ENCODE measurements at places on chromosomes 3 and 15.

GRCh38 chr3:60024400-60024799 is 974.6 kb upstream of the CFAP20DC start:
- DNase-seq, result no peak

GRCh38 chr3:100913870-100914648 is 79.2 kb downstream of the ABI3BP start:
- peak; percentile 19 for DNase-seq

- no peak for DNase-seq
These were observed 1.1 kb upstream of the C3orf38 start for GRCh38 chr3:88148651-88149050.

GRCh38 chr3:70607469-70607868 is 295.0 kb upstream of the MDFIC2 start:
- no peak for DNase-seq

DNA sequence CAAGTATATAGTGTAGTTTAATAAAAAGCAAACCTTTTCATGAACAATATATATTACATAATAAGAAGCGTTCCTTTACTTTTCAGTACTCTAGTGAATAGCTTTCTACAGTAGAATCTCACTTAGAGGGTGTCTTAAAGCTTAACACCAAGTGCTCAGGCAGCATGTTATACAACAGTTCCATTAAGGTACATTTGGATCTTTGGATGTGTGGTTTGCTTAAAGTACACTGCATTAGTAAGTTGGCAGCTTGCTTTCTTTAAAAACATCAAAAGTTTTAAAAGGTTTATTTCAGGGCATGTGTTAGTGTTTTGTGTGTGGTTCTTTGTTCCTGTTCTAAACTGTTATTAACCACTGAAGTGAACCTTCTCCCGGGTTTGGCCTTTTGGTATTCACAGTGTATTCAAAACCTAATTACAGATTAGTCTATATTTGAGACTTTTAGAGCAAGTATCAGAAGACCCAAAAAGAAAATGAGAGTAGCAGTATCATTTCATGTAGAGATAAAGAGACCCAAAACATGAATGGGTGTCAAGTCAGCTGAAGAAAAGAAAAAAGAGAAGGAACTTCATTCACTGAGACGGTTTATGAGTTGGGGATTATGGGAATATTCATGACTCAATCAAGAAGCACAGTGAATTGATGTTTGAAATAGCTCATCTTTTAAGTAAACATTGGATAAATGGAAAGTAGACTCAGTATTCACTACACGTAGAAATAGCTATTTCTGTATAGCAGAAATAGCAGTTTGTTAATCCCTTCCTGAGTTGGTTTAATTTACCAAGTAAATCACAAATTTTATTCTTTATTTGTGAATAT is 93.9 kb downstream of the OPA1 start:
- no peak for DNase-seq

- DNase-seq, result no peak
These were observed 299.2 kb downstream of the FHIT start for GRCh38 chr3:60952055-60952454.

DNA sequence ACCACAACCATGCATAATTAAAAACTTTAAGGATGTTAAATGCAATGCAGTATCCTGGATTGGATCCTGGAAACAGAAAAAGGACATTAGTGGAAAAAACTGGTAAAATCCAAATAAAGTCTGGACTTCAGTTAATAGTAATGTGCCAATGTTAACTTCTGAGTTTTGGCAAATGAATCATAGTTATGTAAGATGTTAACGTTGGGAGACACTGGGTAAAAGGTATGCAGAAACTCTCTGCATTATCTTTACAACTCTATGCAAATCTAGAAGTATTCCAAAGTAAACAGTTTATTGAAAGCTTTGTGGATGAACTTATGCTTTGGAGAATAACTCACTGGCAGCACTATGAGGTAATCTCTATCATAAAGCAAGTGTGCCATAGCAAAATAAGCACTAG is 357.4 kb downstream of the RORA start:
- DNase-seq, result no peak
